CD8-positive, alpha-beta T cell (primary cell): ENCODE measurements at places on chromosomes 7 and 10.

GRCh38 chr7:6423942-6424701, 23.6 kb downstream of the DAGLB start:
- DNase-seq = no peak

DNA sequence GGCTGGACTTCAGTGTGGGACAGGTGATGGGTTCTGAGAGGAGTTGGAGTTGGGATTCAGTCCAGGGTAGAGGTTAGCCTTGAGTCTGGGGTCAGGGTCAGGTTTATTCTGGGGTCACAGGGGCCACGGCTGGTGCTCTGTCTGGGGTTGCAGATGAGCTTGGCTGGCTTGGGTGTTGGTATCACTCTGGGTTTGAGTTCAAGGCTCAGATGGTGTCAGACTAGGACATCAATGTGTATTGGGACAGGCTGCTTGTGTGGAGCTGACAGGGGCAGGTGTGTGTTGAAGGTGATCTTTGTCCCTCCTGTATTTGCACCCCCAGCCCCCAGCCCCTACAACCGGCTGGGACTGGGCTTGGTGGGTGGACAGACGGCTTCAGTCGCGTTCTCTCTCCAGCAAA, 26.8 kb downstream of the TMEM270 start:
- DNase-seq = no peak

DNA sequence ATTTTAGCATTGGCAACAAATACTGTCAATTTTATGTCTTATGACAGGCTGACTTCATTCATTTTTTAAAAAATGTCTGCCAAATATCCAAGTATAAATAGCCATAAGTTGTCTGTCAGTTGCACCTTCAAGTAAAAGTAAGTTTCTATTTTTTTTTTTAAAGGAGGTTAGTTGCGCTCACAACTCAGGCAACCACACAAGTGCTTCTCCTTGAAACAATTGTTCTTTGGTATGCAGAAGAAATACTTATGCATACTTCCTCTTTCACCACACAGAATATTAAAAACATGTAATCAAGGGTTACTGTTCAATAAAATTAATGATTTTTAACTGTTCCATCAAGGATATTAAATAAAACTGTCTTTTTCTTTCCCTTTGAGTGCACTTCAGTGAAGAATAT, 97.9 kb downstream of the RTKN2 start:
- DNase-seq = no peak

DNA sequence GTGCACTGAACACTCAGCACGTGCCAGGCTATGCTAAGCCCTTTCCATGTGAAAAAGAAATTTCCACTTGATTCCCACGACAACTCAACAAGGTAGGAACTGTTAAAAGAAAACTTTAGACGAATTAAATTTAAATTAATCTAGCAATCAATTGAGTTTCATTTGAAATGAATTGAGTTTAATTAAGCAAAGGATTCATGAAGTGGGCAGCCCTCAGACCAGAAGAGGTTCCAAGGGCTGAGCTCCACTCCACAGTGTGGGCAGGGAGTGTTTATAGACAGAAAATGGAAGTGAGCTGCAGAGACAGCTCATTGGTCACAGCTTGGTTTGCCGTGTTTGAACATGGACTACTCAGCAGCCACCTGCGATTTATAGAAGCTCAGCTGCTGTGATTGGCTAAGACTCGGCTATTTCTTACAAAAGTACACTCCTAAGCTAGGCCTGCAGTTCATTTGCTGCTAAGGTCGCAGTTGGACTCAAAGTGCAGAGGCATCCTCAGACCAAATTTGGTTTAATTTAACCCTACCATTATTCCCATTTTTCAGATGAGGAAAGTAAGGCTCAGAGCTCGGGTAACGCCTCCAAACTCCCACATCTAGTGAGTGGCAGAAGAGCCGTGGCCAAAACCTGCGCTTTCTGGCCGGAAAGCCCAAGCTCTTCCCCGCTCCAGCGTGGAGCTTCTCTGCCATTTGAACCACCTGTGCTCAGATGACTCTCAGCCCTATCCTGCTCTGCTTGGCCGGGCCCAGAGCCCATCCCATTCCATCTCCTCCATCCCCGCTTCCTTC, 24.9 kb downstream of the CALML3 start:
- no peak for DNase-seq

DNA sequence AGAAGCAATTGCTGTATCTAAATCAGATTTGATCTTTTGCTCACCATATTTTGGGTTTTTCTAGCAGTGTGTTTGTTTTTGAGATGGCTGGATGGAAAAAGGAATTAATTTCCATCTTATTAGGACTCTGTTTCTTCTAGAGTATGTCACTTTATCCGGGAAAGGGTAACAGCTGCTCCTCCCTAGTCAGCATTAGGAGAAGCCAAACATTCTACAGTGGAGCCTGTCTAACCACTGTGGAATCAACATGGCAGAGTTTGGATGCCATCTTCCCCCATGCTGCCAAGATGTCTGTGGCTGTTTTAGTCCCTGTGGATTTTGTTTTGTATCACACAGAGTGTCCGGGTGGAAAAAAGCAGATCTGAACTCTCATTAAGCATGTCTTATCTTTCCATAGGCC, 16.0 kb upstream of the LMOD2 start:
- no peak for DNase-seq

- no peak for DNase-seq
Observed at GRCh38 chr10:114714281-114714741, 56.2 kb upstream of the ABLIM1 start.

- DNase-seq = no peak
Observed at GRCh38 chr7:148590471-148590870, at the start of gene C7orf33. Gene C7orf33, plus strand, starts transcription at chr7:148590766. Its CDS starts 160 bp downstream, at chr7:148590926.

DNA sequence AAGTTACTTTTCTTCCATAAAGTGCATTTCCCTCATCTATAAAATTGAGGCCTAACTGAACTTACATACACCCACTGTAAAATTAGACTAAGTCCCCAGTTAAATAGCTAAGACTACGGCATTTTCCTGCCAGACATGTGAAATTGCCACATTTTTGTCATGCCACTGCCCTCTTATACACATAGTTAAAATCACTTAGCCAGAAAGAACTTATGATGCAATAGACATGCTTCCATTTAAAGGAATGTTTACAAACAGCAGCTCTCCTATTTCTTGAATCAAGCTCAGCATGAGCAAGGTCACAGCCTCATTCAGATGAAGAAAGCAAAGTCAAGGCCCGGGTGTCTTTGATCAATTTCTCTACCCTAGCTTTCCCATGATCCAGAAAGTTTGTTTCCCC, 175.7 kb downstream of the LRRN3 start:
- no peak for DNase-seq

GRCh38 chr10:88809621-88810020, 7.1 kb downstream of the LIPM start:
- DNase-seq = no peak

DNA sequence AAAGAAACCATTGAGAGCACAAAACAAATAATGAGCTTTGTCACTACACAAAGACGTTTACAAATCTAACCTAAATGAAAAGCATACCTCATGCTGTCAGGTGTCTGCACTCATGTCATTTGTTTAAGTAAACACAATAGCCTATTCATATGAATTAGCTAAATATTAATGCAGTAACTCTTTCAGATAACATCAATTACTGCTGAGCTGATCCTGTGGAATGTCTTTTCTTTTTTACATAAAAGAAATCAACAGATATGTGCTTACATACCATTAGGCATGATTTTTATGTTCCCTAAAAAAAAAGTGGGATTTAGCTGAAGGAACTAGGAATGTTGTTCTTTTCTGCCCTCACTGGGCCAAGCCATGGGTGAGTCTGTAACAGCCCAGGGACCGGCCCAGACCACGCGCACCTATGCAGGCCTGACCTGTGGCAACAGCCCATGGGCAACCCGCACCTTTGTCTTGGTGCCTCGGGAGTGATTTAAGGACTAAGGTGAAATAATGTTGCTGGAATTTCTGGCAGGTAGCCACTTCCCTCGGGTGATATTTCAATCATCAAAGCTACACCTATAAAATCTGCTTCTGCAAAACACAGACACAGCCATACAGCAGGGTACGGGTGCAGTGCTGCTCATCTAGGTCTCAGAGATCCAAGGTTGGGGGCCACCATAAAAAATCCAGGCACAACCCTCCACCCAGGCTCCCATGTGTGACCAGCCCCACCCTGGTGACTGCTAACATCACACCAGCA, 44.6 kb downstream of the FGFR2 start:
- DNase-seq = no peak

DNA sequence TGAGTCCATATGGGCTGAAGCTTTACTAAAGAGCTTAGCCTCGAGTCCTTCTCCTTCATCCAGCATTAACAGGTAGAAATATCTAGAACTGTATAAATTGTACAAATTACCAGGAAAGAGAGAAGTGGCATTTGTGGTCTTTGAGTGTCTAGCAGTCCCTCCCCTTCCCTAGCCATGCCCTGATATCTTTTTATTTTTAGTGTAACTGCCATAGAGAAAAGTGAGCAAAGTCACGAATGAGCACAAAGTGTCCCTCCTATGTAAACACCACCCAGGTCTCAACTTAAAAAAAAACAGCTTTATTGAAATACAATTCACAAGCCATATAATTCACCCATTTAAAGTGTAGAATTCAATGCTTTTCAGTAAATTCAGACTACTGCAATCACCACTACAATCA, 339.0 kb upstream of the ZMIZ1 start:
- DNase-seq = no peak

- DNase-seq = no peak
Observed at GRCh38 chr7:41508755-41509154, 194.1 kb downstream of the INHBA start.

- no peak for DNase-seq
Observed at GRCh38 chr7:36299823-36300341, 89.8 kb upstream of the ANLN start.

DNA sequence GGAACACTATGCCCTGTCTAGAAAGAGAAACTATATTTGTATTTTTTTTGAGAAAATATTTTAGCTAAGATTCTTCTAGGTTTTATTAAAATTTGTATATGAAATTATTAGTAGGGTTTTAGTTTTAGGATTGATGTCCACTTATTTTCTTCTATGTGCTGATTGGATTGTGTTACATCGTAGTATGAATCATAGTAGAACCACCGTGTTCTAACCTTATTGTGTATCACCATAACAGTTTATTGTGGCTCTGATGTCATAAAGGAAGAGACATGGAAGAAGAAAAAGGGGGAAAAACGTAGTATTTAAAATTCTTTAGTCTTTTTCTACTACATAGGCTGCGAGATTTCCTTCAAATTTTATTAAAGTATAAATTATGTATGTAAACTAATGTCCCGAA, 1.9 kb downstream of the AGBL3 start:
- DNase-seq = no peak

DNA sequence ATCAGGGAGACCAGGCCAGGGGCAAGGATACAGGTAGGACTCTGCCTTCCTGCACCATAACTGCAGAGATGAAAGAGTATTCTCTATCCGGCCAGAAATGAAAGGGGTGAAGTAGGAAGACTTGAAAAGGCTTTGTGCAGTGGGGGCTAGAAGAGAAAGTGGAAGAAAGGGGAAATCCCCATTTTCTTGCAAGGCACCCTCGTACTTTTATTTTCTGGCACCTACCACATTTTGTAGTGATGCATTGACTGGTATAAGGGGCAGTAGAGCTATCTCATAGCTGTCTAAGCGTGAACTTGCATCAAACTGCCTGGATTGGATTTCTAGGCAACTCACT, 752 bp upstream of the CAMK2G start:
- DNase-seq = no peak
